Cerebellar cortex (tissue), 1 donor: ENCODE measurements at places on chromosomes 1 and 21.

DNA sequence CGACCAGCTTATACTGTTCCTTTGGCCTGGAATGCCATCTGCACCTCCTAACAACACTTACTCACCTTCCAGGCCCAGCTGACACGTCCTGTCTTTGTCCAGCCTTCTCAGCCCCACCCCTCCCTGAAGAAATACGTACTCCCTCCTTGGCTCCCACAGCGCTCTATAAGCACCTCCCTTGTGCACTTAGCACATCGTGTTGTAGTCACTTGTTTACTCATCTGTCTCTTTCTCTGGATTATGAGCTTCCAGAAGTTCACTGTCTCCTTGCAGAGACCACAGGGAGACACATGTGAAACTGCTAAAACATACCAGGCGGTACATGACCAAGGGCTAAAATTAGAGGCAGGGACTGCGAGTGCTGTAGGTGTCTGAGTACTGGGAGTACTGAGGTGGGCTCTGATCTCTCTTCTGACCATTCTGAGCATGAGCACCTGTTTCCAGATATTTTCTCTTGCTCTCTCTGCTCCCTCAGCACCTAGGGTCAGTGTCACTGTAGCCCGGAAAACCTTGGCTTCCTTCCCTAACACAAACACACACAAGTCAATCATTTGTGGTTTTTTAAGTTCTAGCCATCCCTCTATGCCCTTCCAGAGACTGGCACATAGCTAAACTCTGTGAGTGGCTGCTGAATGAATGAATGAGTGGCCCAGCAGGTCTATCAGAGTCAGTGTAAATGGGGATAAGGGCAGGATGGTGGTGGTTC lies 5.1 kb downstream of the DCST1 start:
- no peak for DNase-seq

- no peak for DNase-seq
Observed at GRCh38 chr1:105585791-105586190, 1470.7 kb upstream of the PRMT6 start.

GRCh38 chr1:173016419-173016818 lies 34.3 kb downstream of the TNFSF18 start:
- no peak for DNase-seq

GRCh38 chr1:214312530-214313051 lies 31.6 kb downstream of the SMYD2 start:
- DNase-seq, result no peak

GRCh38 chr1:230232371-230232771 lies 165.3 kb downstream of the GALNT2 start:
- DNase-seq, result no peak

- DNase-seq, result no peak
Observed at GRCh38 chr21:25273959-25274358, 333.3 kb downstream of the MRPL39 start.

GRCh38 chr1:228507961-228508652 lies 20.9 kb downstream of the RNF187 start:
- DNase-seq, result no peak

GRCh38 chr21:46532080-46532479 lies 72.8 kb downstream of the S100B start:
- no peak for DNase-seq

DNA sequence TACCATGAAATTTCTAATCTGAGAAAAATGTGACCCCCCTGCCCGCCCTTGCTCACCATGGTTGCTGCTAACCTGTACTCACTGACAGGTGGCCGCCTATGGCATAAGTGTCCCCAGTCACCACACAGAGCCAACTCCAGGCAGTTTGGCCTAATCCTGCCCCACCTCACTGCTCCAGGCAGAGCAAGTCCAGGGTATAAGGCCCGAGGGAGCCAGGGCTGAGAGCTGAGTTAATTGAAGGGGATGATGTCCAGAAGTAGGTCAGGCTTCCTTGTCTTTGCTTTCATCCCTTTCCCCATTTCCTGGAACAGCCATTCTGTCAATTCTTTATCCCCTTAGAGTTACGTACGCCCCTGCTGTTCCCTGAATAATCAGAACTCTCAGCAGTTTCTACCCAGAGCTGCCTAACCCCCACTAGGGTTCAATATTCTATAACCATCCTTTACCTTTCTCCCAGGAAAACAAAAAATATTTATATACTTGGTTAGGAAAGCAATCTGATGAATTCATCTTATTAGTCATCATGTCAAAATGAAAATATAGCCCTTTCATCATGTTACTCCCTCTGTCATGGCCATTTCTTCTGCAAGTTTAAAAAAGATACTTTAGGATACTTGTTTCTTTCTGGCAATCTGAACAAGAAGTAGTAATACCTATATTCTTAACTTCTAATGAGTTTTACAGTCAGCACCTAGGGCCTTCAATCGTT lies 29.4 kb upstream of the CD101 start:
- no peak for DNase-seq

DNA sequence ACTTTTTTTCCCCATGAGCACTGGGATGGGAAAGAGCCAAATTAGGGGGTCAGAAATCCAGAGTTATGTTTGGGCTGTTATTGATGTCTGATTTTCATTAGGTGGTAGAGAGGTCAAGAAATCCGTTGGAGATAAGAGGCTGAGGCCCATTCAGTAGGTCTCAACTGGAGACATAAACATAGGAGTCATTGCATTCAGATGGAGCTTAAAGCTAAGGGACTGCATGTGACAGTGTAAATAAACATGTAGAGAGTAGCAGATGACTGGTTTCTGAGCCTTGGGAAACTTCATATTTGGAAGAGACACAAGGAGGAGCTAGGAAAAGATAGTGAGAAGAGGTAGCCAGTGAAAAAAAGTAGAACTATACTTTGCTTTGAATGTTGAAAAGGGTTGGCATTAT lies 11.7 kb downstream of the PTPRC start:
- no peak for DNase-seq

DNA sequence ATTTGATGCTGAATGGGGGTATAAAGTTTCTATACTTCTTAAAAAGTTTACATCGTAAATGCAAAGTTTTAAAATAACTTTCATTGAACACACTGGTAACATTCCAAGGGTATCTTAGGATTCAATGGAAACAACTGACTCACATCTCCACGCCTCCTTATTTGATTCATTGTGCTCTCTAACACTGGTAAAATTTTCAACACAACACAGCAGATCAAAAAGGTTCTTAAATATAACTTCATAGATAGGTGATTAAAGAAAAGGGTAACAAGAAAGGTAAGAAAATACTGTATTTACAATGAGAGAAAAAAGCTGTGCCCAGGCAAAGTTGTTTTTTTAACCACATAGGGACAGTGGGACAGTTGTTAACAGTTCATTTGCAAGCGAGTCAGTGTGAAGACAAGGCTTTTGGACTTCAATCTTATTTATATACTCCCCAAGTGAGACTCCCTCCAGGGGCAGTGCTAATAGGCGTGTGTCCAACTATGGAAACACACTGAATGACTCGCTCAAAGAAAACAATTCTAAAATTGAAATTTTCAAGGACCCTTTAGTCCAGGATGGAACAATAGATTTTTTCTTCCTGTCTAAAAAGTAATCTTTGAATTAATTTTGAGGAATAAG lies 140.5 kb downstream of the TIAM1 start:
- no peak for DNase-seq

DNA sequence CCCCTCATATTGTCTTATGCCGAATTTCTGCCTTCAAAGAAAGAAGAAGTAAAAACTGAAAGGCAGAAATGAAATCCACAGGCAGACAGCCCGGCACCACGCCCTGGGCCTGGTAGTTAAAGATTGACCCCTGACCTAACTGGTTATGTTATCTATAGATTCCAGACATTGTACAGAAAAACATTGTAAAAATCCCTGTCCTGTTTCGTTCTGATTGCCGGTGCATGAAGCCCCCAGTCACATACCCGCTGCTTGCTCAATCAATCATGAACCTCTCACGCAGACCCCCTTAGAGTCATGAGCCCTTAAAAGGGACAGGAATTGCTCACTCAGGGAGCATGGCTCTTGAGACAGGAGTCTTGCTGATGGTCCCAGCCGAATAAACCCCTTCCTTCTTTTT lies 49.3 kb downstream of the JMJD4 start:
- no peak for DNase-seq

DNA sequence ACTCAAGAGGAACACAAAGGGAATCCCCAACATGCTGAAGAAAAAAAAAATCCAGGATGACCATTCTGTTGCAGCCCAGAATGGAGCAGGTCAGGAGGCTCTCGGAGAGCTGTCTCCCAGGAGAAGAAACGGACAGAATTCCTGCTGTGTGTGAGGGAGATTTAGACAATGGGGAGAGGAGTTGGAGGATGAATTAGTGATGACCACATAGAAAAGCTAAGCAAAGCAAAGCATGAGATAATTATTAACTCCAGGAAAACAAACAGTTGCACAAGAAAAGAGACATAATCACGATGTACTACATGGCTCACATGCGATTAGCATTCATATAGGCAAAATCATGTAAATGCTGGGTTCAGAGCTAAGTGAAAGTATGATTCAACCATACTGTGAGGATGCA lies 61.1 kb upstream of the SMYD2 start:
- DNase-seq, result no peak

GRCh38 chr1:11796036-11796828 lies 9.5 kb downstream of the MTHFR start:
- DNase-seq, result no peak

DNA sequence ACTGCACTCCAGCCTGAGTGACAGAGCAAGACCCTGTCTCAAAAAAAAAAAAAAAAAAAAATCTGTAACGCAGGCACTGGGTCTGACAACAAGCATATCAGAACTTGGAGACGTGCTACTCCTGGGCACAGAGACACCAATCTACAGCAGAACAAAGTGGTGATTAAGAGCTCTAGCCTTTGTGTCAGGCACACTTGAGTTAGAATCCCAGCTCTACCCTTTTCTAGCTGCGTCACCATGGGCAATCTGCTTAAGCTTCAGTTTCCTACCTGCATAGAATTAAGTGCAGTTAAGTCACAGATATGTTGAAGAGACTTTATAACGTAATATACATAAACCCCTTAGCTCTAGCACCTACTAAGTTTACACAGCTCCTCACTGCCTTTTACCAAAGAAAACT lies 3.4 kb upstream of the CDCA8 start:
- DNase-seq, result no peak

GRCh38 chr21:34367320-34367935 lies 3.6 kb downstream of the KCNE2 start:
- DNase-seq, result peak; percentile 69

GRCh38 chr1:247335882-247336281 lies 4.2 kb upstream of the ZNF496 start:
- DNase-seq, result peak; percentile 24

DNA sequence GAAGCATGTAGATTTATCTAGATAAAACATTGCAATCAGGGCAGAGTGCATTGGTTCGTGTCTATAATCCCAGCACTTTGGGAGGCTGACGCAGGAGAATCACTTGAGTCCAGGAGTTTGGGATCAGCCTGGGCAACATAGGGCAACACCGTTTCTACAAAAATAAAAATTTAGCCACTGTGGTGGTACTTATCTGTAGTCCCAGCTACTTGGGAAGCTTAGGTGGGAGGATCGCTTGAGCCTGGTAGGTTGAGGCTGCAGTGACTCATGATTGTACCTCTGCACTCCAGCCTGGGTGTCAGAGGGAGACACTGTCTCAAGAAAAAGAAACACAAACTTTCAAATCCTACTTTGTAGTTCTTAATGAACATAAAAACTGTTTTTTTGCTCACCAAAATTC lies 64.2 kb upstream of the RCC1 start:
- DNase-seq, result no peak

DNA sequence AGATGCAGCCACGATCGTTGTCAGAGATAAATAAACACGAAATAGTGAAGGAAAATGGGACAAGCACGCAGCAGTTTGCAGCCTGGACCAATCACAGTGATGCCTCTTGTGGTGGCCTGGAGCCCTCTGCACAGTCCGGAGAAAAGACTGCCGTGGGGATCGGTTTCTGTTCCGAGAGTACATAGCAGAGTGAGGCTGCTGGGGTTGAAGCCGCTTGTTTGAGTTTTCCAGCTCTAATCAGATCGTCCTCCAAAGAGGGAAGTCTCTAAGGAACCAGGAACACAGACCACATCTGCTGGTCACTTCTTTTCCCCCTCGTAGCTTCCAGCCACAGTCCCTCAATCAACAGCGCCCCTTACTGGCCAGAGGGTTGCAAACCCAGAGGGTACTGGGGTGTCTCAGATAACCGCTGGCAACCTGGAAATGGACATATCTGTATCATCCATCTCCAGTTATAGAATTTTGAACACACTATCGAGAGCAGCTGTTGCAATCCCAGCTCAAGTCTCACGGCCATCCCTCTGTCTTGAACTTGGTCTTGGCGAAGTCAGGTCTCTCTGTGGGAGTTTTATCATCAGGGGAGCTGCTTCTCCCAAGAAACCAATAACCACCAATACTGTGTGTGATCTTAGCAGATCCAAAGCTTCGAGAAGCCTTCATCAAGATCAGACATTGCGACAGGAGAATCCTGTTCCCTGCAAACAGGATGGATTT lies 57.4 kb downstream of the OLIG1 start:
- peak; percentile 61 for DNase-seq

DNA sequence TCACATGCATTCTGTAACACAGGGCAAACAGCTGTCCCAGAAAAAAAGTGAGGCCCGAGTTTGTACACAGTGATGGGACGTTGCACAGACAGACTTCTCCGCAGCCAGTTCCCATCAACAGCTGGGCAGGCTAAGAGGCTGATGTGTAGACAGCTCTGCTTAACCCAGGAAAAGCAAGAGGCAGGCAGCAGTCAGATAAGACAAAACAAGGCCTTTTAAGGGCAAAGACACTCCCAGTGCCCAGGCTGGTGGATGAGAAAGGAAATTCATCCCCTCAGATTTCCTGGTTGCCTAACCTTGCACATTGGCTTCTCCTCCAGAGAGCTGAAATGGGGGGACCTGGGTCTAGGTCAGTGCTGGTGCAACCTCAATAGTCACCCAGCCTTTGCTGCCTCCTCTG lies 17.2 kb upstream of the PHLDA3 start:
- DNase-seq, result no peak

- peak; percentile 20 for DNase-seq
Observed at GRCh38 chr1:159946242-159947187, 1.1 kb upstream of the IGSF9 start.

DNA sequence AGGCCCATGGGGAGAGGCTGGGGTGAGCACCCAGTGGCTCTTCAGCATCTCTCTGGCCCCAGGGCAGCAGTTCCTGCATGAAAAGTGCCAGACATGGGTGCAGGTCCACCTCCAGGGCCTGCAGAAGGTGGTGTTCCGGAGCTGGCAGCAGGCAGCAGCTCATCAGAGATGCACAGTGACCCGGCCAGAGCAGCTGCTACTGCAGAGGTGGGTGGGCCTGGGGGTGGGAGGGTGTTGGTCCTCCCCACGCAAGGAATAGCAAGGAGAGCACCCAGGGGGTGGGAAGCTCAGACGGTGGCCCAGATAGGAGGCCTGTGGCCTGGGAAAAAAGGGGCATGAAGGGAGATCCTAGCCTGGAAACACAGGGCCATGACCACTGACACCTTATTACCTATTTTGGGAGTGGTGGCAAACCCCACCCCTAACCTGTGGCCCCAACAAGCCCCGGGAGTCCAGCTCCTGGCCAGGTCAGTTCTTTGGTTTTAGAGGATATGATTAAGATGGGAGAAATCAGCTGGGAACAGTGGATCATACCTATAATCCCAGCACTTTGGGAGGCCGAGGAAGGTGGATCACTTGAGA lies 20.2 kb downstream of the C1orf167 start:
- no peak for DNase-seq

GRCh38 chr1:102967786-102968185 lies 140.5 kb downstream of the COL11A1 start:
- no peak for DNase-seq
